ENCODE measurements at places on chromosomes 12 and 14. TPM values are rescaled to one million over a fixed set of nuclear protein-coding genes. Genes with fewer than 3 reads are reported as not detected.

Gene RNF34
- 48.1 TPM for total RNA-seq

Gene SETD1B
- total RNA-seq, result 34.5 TPM

Gene PRH2
- not detected for total RNA-seq

GRCh38 chr14:61751475-61751989 lies 10.7 kb upstream of the SNAPC1 start:
- no peak for DNase-seq

DNA sequence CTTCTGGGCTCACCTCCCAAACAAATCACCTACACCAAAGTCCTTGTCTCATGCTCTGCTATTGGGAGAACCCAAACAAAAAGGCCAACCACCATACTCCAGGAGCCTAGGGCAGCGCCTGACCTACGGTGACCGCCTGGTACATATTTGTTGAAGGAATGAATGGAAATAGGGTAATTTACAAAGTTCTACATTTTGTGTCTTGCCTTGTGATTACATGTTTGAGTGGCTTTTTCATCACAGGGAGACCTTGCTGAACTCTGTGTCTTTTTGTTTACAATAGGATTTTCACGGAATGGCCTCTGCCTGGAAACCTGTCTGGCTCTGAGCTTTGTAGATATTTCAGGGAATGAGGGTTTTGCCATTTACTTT lies 11.3 kb upstream of the PRIMA1 start:
- no peak for DNase-seq

DNA sequence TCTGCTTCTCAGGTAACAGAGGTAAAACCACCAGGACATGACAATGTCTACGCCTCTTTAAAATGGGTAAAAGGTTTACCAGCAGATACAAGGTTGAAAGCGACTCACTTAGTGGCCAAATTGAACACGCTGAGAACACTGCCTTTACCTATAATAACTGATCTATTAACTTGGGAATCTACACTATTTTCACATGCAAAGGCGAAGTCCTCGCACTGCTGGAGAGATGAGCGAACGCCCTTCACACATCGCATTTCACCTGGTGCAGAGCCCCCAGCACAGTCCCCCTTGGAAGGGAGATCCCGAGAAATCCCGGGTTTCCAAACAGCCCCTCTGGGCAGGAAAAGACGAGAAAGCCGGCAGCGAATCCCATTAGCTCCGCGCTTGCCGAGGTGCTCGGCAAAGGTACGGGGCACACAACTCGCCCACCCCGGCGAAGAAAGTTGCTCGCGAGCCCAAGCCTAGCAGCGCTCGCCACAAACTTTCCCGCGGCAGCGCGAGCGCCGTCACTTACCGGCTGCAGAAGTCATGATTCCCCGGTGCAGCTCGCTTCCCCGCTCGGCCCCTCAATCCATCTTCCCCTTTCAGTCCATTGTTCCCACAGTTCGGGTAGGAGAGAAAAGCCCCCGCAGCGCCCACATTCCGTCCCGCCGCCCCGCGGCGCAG lies 423 bp downstream of the FGD6 start:
- DNase-seq, result no peak

DNA sequence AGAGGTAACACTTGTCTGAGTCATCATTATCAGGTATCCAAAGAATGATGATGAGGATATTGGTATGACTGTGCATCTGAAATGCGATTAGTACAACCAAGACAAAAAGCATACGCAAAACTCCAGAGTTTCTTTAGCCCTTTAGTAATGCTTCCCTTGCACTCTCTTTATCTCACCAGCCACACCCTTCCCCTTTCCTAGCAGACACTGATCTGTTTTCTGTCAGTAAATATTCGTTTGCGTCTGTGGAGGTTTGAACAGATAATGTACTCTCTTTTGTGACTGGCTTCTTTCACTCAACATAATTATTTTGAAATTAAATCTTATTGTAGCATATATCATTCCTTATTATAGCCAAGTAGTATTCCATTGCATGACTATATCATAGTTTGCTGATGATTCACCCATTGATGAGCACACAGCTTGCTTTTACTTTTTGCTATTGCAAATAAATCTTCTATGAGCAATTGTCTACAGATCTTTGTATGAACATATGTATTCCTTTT lies 775.7 kb downstream of the SLC6A15 start:
- no peak for DNase-seq

DNA sequence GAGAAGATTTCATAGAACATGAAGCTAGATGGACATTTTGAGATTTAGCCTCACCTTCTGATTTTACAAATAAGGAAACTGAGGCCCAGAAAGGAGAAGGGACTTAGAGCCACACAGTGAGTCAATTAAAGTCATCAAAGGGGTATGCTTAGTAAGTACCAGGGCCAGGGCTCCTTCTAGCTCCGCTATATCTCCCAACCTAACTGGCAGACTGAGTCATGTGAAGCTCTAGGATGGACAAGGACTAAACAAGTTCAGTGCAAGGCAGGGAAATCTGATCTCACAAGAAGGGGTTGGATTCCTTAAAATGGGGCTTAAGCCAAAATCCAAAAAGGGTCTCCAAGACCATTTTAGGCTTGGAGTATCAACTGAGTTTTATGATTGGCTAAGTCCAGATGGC lies 215.8 kb downstream of the PHLDA1 start:
- DNase-seq, result no peak
